ENCODE measurements at places on chromosomes 2 and 18.

- no peak overlapping the region for H3K27ac ChIP-seq
- no peaks in the 10 kb centered on the region for H3K4me1 ChIP-seq
- no peaks in the 10 kb centered on the region for H3K36me3 ChIP-seq
- no peaks in the 10 kb centered on the region for H3K27me3 ChIP-seq
- no peak for DNase-seq
Observed at GRCh38 chr2:75068546-75068945, 110.1 kb downstream of the POLE4 start.

- no peak overlapping the region for H3K27ac ChIP-seq
- H3K36me3 ChIP-seq: no peaks in the 10 kb centered on the region
- no peak for DNase-seq
- H3K4me3 ChIP-seq: no peak overlapping the region
- H3K4me1 ChIP-seq: no peaks in the 10 kb centered on the region
Observed at GRCh38 chr2:232473467-232473890, 14.2 kb downstream of the ECEL1 start.

GRCh38 chr2:239035361-239035814 lies 187.5 kb downstream of the TWIST2 start:
- no peak overlapping the region for H3K27ac ChIP-seq
- no peaks in the 10 kb centered on the region for H3K27me3 ChIP-seq
- no peak for DNase-seq
- no peaks in the 10 kb centered on the region for H3K36me3 ChIP-seq

GRCh38 chr2:133992454-133992853 lies 261.4 kb upstream of the MGAT5 start:
- H3K27ac ChIP-seq: no peak overlapping the region
- DNase-seq: no peak
- H3K4me3 ChIP-seq: no peak overlapping the region
- H3K36me3 ChIP-seq: no peaks in the 10 kb centered on the region
- H3K4me1 ChIP-seq: no peaks in the 10 kb centered on the region

All from tibial artery (tissue), 4 donors.